ENCODE measurements at places on chromosomes 11 and 22.
A peak's percentile ranks its signal among the peaks of the same experiment; 100 is the strongest.

- DNase-seq: no peak
Measured at GRCh38 chr11:19039409-19039808, 21.1 kb downstream of the MRGPRX2 start.

DNA sequence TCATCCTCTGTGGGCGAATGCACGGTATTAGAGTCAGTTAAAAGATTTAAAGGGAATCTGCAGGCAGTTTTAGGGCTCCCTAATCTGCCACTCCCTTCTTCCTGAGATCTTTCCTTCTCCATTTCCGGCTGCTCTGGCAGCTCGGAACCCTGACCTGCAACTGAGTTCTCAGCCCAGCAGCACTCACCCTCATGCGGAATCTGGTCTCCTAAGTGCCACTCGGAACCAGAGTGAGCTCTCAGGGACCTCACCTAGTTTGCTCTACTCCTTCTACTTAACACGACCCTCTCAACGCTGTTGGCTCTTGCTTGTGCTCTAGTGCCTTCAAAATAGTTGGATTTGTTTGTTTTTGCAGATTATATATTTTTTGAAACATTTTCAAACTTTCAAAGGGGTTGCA is 19.3 kb upstream of the IL10RA start:
- no peak for DNase-seq

GRCh38 chr11:34755671-34756070 is 134.8 kb downstream of the EHF start:
- DNase-seq: no peak

DNA sequence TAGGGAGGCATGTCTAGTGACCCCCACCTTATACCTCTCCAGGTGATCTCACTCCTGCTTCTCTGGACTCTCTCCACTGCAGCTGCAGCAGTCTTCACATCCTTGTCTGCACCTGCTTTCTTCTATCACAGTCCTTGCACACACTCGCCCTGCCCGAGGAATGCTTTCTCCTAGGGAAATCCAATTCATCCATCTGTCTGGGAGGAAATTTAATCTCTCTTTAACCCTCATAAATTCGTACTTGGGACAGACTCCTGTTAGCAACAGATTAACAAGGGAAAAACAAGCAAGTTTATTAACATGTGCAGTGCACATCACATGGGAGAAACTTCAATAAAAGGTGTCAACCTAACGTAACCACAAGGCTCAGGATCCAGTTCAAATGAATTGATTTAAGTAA is 11.3 kb upstream of the RCN1 start:
- no peak for DNase-seq

DNA sequence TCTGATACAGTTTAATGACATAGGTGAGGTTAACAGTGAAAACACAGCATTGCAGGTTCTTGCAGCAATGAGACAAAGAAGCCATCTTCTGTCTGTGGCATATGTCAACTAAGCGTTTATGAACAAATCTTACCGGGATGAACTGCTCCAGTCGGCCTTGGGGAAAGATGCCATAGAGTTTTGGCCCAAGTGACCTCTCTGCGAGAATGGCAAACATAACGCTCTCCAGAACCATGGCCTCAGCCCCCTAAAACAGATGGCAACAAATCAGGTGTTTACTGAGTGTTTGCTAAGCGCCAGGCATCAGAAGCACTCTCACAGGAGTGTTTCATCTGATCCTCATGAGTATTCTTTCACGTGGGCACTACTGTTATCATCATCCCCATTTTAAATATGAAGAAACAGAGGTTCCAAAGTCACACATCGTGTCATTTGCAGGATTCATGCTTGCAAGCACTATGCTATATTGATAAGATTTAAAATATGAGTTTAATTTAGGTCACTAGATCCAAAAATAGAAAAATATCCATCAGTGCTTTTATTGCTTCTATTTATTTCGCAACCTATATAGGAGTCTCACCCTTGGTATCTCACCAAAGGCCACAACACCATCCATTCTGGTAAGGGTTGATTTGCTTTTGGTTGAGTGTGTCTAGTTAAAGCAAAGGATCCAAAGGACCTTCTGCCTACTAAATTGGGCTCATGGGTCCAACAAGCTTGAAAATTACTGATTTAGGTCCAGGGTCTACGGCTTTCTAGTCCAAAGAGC is 35.9 kb downstream of the TCIRG1 start:
- DNase-seq: no peak

GRCh38 chr11:110857892-110858546 is 145.8 kb upstream of the ARHGAP20 start:
- DNase-seq: no peak

DNA sequence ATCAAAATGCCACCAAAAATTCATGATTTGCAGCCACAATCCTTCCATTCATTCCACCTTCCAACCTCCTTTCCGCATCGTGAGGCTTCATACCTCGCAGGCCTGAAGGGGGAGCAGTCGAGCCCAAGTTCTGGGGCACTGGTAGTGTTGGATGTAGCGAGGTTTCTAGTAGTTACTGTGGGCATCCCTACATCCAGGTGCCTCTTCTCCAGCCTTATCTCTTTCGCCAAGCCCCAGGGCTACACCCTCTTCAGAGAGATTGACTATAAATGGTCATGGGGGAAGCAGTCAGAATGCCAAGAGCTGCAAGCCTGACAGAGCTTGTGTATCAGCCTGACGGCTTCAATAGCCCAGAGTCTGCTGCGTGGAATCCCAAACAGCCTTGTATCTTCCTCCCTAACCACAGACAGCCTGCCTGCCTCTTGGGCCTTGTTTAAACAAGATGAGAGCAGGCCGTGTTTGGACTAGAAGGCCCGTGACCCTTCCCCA is 28.9 kb downstream of the CLMP start:
- no peak for DNase-seq

DNA sequence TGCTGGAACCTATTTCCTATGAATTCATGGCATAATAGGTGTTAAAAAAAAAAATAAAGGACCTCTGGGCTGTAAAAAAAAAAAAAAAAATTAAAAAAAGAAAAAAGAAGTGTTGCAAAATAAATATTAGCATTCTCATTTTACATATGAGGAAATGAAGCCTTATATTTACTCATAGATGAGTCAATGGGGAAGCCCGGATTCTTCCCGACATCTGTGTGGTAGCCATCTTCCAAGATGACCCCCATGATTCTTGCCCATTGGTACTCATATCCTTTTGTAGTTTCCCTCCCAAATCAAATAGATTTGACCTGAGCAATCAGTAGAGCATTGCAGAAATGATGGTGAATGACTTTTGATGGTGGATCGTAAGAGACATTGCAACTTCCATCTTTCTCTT is 3.0 kb upstream of the SWAP70 start:
- DNase-seq: no peak

DNA sequence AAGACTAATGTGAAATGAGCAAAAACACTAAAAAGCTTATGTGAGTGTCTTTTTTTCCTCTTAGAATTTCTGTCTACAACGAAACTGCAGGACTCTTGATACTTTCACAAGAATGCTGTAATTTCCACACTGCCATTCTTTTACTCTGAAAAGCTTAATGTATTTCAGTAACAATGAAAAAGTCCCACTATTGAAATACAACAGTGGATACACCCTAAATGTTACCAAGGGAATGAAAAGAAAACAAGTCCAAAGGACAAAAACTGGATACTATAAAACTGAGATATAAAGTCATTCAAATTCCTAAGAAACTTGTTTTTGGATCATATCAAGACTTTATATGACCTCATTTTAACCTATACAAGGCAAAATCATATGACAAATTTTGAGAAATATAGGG is 77.4 kb downstream of the SOX6 start:
- DNase-seq: no peak

GRCh38 chr22:29831958-29832357 is 6.1 kb downstream of the ASCC2 start:
- DNase-seq: no peak

DNA sequence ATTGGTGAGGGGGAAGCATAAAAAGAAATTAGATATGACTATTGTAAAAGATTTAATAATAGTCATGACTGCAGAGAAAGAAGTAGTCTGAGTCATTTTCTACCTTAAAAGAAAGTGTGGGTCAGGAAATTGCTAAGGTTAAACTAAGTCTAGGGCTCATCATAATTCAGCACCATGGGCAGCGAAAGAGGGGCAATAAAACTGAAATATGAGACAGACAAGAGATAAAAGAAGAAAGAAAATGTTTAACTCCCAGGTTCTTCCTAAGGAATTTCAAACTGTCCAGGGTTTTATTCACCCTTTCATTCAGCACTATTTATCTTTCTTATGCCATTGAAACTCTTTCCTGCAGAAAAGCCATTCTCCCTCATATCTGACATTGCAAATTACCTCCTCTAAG is 114.4 kb upstream of the API5 start:
- DNase-seq: no peak

DNA sequence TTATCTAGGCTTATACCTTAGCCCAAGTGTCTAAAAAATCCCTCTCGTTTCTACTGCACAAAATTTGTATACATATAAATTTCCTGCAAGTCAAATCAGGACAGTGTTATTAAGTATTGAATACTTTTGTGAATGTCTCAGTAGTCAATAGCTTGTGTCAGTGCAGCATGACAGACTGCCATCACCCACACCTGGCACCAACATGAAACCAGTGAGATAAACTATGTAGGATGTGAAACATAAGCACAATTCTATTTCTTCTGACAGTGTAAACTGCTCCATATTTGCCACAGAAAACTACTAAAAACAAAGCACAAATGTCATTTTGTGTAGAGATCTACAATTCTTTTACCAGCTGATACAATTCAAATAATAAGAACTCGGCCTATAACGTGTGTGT is 542.1 kb upstream of the LUZP2 start:
- no peak for DNase-seq

GRCh38 chr22:39568278-39568981 is 2.1 kb upstream of the CACNA1I start:
- DNase-seq: no peak

DNA sequence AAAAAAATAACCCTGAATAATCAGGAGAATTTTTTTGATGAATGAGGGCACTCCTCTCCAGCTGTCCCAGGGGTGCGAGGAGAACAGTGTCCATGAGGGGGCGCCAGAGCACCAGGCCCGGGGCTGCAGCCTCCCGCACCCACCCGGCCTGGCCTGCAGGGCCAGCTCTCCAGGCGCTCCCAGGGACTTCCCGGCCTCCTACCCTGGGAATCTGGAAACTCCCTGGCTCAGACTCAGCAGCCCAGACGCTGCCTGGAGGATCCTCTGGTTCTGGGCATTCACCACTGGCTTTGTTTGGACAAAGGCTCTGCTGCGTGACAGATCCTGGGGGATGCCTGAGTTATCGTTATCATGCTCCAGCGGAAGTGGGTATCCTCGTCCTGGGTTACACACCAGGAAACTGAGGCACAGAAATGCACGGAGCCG is 31.0 kb downstream of the MCM5 start:
- peak; percentile 17 for DNase-seq

DNA sequence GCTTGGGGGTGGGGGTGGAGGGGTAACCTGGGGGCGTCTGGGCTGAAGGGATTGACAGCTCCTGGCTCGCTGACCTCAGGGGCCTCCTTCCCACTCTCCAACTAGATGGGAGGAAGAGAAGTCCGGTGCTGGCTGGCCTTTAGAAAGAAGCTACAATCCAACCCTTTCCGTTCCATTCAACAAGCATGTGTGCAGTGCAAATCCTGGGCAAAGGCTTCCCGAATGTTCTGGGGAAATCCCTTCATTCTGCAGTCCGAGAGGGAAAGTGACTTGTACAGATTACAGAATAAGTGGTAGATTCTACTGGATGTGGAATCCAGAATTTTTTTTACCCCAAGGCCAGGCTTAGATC is 149.9 kb downstream of the FEZ1 start:
- DNase-seq: no peak

DNA sequence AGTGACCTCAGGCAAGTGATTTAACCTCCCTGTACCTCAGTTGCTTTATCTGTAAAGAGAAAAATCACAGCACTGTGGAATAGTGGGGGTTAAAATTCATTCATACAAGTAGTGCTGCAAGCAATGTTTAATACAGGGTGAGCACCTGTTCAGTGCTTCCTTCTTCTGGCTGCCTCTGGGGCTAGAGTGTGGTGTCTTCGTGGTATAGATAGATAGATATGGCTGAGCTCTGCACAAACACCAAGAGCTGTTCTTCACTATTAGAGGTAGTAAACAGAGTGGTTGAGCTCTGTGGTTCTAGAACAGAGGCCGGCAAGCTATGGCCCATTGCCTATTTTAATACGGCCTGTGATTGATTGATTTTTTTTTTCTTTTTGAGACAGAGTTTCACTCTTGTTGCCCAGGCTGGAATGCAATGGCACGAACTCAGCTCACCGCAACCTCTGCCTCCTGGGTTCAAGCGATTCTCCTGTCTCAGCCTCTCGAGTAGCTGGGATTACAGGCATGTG is 32.9 kb downstream of the LIMK2 start:
- DNase-seq: no peak

DNA sequence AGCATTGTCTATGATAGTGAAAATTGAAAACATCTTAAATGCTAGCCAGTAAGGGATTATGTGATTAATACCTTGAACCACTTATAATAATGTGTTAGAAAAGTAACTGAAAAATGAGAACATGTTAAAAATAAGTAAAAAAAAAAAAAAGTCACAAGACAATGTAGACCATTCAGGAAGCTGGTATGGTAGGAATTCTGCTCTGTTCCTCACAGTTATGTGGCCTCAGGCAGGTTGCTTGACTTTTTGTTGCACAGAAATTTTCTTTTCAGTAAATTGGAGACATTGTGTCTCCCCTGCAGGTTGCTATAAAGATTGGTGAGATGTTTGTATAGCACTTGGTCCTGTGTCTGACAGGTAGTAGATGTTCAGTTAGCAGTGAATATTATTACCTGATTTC is 17.3 kb upstream of the PLET1 start:
- no peak for DNase-seq

Data from activated naive CD4-positive, alpha-beta T cell (primary cell).